ENCODE measurements at places on chromosomes 2 and 18.

GRCh38 chr2:131105950-131106801 is 1.0 kb downstream of the PLEKHB2 start:
- DNase-seq, result peak; percentile 47

DNA sequence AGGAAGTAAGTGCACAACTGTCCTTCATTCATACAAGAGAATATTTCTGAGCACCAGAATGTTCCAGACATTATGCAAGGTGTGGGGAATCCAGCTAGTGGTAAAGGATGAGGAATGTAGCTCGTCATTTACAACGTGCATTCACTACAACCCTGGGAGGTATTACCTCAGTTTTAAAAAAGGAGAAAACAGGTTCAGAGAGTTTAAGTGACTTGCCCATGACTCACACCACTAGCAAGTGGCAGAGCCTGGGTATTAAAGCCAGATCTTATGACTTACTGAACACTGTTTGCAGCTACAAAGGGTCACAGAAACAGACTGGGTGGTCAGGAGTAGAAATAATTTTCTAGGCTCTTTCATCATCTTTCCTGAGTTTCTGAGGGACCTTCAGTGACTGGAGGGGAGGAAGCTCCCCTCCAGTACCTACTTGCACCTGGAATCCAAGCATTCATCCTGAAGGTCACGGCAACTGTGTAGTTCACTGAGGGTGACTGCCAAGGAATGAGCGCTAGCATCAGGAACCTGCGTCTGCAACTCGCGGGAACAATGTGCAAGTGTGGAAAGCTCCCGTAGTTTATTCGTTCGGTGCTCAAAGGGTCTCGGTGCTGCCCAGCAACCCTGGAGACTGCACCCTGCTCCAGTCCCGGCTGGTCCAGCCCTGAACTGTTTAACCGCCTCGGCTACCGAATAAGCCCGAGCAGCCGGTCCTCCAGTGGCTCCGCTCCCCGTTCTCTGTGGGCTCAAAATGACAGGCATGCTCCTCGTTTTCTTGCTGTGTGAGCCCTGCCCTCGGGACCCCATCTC is 647 bp downstream of the CCDC121 start:
- DNase-seq, result peak; percentile 42

DNA sequence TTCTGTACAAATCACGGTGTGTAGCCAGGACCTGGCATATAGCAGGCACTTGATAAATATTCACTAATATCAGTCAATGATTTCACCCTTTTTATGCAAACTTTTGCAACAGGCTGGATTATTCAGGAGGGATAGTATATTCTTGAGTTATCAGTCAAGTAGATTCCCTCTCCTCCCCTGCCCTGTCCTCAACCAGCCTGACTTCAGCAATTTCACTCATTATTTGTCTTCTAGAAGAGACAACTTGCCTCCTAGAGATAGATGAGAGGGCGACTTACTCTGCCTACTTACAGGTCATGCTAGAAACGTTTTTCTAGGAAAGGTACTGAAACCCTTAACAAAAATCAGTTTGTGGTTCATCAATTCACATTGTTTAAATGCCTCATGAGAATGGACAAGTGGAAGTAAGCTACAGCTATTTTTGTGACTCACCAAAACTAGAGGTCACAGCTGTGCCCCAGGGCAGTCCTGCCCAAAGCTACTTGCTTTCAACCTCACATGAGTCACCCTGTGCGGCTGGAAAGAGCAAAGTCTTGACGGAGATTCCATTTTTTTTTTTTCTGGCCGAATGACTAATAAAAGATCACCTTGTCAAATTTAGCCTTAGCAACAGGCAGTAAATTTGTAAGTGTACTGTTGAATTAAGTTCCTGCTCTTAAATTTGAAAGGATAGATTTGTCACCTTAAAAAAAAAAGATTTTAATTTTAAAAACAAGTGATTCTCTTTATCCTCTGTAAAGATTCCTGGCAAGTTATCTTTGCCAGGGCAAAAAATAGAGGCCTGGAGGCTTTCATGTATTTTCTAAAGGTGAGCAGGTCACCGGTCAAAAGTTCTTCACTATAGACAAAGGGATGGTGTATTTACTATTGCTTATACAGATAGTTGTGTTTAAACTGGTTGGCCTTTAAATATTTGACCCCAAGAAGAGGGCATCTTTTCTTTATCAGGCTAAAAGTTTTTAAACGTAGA is 109.0 kb upstream of the SLC35G4 start:
- peak; percentile 76 for DNase-seq

GRCh38 chr18:75066936-75067335 is 142.0 kb downstream of the PTGR3 start:
- DNase-seq, result no peak

DNA sequence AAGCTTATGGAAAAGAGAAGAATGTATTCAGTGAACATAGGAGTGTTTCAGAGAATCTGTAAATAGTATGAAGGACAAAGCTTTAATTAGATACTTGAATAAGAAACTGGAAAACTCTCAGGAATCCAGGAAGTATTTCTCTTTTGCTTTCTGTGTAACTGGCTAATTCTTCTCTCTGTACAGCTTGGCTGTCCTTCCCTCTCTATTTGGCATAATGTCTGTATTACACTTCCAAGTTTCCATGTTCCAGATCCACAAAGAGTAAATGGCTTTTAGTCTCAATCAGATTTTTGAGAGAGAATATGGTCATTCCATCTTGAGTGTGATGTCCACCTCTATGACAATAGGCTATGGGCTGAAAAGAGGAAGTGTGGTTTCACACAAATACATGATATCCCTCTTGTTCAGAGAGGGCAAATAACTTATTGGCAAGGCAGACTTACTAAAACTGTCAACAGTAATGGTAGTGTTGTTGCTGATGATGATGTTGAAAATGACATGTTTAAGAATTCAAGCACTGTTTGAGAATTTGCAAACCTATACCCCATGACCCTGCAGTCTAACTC is 129.2 kb upstream of the ERBB4 start:
- DNase-seq, result no peak

DNA sequence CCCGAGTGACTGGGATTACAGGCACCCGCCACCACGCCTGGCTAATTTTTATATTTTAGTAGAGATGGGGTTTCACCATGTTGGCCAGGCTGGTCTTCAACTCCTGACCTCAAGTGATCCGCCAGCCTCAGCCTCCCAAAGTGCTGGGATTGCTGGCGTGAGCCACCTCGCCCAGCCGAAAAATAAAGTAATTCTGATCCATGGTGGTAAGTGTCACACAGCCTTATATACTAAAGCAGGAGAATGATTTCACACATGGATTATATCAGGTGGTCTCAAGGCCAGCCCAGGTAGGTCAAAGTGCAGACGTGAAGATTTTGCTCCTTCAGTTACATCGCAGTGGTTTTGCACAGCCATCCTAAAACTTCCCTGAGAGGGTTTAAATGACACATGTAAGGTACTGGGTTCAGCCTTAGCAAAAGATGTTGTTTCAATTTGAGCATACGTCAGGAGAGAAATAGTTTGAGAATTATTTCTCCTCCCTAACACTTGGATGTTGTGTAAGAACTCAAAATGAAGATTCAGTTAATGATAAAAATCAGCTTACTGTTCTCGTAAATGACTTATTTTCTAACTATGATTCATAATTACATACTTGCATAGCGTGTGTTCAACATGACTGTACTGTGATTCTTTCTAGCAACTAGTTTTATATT is 93.0 kb upstream of the SLC39A10 start:
- no peak for DNase-seq

GRCh38 chr2:103902347-103902746 is 951.6 kb upstream of the POU3F3 start:
- DNase-seq, result no peak

GRCh38 chr2:137220438-137220993 is 455.2 kb downstream of the THSD7B start:
- DNase-seq, result no peak

- no peak for DNase-seq
Observed at GRCh38 chr2:33497221-33497650, 20.8 kb downstream of the RASGRP3 start.

DNA sequence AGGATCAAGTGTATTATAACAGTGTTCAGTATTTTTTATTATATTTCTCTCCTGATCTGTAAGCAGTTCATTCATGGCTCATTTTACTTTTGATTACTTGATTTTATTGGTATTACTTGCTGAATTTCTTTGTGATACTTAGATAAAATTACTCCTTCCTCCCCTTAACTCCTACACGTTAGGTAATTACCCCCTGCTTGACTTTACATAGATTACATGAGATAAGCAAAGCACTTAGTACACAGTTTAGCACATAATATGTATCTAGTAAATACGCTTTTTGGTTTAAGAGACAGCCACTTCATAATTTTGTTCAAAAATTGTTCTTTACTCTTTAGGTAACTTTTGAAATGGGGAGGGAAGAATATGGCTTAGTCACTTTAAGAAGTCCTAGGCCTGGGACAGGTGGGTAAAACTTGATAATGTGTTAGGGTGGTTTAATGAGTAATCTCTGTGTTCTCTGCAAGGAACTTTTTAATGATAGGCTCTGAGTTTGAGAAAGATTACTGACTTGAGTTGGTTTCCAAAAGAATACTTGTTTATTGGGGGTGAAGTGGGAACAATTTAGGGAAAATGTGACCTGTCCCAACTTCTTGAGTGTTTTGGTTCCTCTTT is 80.9 kb downstream of the NCOA1 start:
- no peak for DNase-seq

GRCh38 chr2:155842103-155842502 is 490.4 kb downstream of the NR4A2 start:
- peak; percentile 10 for DNase-seq

- DNase-seq, result no peak
Observed at GRCh38 chr2:137454886-137455285, 509.4 kb upstream of the HNMT start.

DNA sequence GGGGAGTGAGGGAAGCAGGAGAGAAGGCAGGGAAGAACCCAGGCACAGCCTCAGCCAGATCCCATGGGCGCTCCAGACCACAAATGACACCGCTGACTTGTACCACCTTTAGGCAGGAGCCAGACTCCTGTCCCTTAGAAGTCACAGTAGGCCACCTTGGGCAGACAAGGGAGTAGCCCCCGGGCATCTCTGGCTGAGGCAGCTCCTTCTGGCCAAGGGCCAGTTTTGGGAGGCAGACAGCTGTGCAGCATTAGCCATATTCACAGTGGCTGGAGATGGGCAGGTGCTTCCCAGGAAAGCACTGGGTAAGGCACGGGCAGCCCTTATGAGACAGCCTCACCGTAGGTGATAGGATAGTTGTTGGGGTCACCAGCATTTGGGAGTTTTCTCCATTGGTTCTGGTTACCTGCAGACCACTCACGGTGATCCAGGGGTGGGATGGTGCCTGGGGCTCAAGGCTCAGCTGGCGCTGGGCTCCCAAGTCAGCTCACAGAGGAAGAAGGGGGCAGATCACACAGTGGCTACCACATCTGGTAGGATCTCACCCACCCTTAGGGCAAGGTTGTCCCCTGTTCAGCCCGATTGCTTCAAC is 2.1 kb downstream of the ASTL start:
- DNase-seq, result no peak

- no peak for DNase-seq
Observed at GRCh38 chr2:61469424-61470121, 1.3 kb downstream of the USP34 start.

GRCh38 chr2:65128297-65129190 is 1.4 kb downstream of the RAB1A start:
- DNase-seq, result no peak

- DNase-seq, result peak; percentile 56
Observed at GRCh38 chr18:22465859-22466457, 48.2 kb upstream of the CTAGE1 start.

DNA sequence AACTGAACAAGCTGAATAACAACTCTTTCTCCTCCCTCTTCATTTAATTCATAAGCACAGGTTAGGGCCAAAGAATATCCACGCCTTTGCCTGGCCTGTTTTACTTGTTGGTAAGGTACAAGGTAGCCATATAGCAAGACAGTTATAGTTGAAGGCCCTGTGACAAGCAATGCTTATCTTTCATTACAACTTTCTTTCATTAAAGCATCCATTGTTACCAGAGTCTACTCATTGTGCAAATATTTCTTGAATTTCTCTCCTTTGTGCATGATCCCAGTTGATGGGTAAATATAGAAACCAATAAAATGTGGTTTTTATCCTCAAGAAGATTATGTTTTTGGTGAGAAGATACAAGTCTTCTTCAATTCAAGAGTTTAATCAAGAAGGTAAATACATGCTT is 140.2 kb downstream of the UBE2E3 start:
- DNase-seq, result no peak

DNA sequence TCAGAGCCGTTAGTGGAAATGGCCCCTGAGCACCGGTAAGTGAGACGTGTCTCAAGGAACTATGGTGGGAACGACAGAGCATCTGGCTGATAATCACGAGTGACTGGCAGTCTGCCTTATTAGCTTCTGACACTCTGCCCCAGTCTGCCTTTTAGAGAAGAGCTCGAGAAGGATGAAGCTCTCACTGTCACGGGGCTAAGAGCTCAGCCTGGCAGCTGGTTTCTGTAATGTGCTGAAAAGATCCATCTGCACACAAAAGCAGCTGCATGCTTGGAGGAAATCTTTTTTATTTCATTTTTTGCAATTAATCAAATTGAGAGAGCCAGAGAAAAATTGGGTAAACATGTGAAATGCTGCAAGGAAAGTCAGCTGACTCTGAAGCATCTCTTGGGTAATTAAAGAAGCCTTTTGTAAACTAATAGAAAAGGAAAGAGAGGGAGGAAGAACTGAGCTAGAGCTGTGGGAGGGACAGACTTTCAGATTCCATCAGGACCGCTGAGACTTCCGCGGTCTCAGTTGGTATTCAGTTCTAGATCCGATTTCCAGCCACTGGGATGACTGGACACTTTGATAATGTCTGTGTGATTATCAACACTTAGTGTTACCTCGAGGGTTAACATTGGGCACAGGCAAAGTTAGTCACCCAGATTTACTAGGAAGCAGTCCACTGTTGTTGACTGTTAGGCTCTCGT is 24.4 kb downstream of the MBP start:
- no peak for DNase-seq

DNA sequence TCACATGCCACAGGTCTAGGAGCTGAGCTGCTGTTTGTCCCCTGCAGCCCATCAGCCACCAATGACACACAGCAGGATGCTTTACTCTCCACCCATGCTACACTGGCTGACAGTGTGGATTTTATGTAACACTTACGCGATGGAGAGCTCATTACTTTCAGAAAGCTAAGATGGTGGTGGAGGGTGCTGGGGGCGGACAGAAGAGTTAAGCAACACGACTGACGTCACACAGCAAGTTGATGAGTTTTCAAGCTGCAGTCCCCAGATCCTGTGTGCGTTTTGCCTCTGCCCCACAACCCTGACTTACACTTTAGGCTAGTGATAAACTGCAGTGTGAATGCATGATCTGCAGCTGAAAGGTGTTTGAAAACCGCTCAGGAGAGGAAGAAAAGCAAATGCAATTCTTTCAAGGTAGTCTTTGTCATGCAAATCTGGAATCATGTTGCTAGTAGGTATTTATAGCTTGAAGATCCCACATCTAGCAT is 42.4 kb downstream of the MRPS5 start:
- peak; percentile 36 for DNase-seq

DNA sequence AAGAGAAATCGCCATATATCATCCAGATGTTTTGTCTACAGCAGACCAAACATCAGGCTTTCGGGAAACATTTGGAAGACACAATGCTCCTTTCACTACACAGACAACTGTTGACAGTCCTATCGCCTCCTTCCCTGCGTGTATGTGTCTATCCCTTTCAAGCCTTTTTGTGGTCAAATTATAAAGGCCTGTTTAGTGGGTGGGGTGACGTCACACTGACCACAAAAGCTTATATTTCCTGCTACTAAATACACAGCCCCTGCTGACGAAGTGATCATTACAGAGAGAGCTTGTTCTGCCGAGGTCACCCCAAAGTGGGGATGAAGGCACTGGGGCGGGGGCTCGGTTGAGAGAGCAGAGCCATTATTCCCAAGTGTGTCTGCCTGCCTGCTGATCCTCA is 302.7 kb upstream of the TNP1 start:
- DNase-seq, result no peak

- no peak for DNase-seq
Observed at GRCh38 chr2:143051465-143051864, 77.8 kb upstream of the ARHGAP15 start.

GRCh38 chr18:3713708-3714107 is 263.7 kb downstream of the TGIF1 start:
- DNase-seq, result no peak

All from ELF-1 (cell line).